ENCODE measurements at places on chromosomes 3 and 15.

DNA sequence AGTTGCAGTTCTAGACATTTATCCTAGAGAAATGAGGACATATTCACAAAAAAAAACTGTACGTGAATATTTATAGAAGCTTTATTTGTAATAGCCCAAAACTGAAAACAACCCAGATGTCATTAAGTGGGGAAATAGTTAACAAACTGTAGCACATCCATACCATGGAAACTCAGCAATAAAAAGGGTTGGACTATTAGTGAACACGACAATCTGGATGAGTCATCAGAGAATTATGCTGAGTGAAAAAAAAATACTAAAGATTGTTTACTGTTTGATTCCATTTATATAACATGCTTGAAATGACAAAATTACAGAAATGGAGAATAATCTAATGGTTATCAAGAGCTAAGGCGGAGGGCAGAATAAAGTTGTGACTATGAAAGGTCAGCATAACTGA lies 59.5 kb downstream of the CPA3 start:
- DNase-seq, result no peak

- DNase-seq, result no peak
Observed at GRCh38 chr15:60804551-60804950, 325.6 kb upstream of the ICE2 start.

- DNase-seq, result no peak
Observed at GRCh38 chr3:55675478-55675877, 188.4 kb upstream of the WNT5A start.

DNA sequence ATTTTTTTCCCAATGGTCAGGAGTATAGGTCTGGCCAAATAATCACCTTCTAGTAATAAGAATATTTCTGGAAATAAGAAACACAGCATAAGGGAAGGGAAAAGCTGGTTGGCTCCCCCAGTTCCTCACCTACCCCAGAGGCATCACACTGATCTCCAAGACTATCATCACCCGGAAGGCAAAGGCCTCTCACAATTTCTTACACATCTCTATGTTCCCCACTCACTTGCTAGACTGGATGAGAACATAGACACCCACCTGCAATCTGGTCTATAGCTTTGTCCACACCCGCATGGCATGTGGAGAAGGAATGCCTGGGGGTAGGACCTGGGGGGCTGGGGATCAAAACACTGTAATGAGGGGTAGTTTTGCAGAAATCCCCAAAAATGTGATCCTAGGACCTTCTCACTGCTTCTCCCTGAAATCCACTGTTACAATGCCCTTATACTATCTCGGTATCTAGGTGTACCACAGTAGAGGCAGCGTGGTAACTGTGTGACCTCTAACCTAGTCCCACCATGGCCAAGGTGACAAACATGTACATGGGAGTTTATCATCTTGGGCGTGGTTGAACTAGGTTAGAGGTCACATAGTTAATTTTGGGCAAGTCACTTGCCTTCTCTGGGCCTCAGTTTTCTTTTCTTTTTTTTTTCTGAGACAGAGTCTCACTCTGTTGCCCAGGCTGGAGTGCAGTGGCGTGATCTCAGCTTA lies 29.5 kb upstream of the NRROS start:
- DNase-seq, result peak; percentile 60

- no peak for DNase-seq
Observed at GRCh38 chr15:41437448-41437847, 20.6 kb downstream of the RTF1 start.

DNA sequence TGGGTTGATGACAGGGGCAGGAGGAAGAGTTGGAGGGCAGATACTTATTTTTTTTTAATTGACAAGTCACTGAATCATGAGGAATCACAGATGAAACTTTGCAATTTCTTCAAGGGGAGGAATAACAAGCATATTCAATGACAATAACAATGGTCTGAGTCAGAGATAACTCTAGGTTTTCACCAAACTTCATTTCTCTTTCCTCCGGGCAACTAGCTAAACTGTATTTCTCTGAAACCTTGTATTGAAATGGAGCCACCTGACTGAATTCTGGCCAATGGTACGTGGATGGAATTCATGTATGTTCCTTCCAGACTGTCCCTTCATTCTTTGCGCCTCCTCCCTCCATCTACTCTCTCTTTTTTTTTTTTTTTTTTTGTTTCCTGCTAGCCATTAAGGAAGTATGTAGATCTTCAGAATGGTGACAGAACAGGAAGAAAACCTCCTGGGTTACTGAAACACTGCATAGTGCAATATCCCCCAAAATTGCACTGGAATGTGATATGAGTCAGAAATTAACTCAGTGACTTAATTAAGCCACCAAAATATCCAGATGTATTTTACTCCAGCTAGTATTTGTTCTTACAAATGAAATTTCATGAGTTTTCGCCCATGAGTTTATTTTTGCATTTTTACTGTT lies 495.4 kb downstream of the OTOL1 start:
- no peak for DNase-seq

DNA sequence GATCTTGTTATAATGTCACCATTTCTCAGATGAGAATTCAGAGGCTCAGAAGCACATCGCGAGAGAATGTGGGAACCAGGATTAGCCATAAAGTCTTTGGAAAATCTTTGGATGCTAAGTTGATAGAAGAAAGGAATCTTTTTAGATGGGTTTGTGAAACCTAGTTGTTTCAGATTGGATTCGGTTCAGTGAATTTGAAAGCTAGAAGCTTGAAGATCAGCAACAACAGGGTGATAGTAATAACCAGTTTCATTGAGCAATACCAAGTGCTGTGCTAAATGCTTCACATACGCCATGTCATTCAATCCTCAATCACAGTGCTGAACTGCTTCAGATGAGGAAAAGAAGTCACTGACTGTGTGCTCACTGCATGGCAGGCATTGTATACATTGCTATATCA lies 47.4 kb upstream of the MITF start:
- DNase-seq, result no peak

DNA sequence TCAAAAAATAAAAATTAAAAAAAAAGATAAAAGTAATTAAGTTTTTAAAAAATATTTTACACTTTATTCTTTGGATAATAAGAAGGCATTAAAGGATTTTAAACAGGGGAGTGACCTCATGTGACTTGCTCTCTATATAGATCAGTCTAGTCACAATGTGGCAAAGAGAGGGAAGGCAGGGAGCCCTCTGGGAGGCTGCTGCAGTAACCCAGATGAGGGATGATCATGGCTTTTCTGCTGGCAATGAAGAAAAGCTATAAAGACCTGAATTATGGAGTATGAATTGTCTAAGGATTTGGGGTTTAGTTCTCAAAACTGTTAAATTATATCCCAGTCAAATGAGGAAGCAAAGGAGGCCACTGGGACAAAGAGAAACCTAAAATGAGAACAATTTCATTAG lies 58.1 kb downstream of the SUMF1 start:
- DNase-seq, result no peak

DNA sequence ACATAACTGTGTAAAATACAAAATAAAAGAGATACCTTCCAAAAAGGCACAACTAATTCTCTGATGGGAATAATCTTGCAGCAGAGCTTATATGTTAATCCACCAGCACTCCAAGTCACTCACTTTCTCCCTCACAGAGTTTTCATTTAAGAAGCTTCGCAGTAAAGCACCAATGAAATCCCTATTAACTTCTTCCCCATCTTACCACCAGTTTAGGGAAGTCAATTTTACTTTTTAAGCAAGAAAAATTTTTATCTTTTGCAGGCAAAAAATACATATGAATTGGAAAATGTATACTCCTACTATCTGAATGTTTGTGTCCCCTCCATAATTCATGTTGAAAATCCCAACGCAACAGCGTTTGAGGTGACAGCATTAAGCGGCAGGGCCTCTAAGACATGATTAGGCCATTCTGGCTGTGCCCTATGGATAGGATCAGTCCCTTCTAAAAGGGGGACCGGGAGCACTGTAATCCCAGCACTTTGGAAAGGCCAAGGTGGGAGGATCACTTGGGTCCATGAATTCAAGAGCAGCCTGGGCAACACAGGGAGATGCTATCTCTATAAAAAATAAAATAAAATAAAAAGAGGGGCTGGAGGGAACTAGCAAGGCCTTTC lies 435.8 kb downstream of the SHQ1 start:
- no peak for DNase-seq

DNA sequence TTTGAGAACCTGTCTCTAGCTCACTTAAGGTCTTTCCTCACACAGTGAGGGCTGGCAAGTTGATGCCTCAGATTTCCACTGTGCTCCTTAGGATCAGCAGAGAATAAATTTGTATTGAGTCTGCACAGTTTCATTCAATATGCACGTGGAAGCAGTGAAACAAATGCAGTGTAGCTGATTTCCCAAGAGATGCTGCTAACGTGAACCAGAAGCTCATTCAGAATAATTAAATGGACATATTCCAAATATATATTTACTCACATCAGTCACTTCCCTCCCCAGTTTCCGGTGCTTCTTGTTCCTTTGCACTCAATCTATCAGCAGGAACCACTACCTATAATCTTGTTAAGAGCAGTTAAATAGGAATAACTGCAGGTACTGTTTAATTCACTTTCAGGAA lies 86.1 kb downstream of the UNC13C start:
- DNase-seq, result no peak

DNA sequence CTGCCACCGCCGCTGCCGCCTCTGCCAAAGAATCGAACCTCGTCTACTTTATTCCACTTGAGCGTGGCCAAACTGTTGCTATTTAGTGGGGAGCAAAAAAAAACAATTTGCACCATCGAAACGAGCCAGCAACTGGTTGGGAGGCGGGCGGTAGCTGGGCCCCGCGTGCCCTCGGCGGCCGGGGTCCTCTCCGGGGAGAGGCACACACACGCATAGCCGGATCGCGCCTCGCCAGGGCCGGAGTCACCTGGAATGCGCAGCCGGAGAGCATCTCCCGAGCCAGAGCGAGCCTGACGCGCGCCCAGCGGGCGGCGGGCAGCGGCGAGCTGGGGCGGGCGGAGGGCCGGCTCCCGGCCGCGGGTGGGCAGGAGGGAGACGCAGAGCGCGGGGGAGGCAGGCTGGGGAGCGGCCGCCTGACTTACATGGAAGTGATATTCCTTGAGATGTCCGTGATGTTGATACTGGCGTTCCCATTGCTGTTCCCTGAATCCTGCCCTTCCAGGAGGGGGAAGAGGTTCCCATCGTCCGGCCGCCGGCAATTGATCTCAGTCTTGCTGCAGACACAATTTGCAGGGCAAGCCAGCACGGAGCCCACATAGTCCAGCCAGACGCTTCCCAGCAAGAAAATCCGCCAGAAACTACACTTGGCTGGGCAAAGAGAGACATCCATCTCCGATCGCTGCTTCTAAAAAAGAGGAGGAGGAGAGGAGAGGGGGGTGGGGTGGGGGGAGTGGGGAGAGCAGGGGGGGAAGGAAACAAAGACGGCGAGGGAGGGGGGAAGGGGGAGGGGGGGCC lies 858 bp downstream of the NTRK3 start:
- DNase-seq, result no peak

- DNase-seq, result no peak
Observed at GRCh38 chr3:100033184-100033583, 81.1 kb downstream of the FILIP1L start.

DNA sequence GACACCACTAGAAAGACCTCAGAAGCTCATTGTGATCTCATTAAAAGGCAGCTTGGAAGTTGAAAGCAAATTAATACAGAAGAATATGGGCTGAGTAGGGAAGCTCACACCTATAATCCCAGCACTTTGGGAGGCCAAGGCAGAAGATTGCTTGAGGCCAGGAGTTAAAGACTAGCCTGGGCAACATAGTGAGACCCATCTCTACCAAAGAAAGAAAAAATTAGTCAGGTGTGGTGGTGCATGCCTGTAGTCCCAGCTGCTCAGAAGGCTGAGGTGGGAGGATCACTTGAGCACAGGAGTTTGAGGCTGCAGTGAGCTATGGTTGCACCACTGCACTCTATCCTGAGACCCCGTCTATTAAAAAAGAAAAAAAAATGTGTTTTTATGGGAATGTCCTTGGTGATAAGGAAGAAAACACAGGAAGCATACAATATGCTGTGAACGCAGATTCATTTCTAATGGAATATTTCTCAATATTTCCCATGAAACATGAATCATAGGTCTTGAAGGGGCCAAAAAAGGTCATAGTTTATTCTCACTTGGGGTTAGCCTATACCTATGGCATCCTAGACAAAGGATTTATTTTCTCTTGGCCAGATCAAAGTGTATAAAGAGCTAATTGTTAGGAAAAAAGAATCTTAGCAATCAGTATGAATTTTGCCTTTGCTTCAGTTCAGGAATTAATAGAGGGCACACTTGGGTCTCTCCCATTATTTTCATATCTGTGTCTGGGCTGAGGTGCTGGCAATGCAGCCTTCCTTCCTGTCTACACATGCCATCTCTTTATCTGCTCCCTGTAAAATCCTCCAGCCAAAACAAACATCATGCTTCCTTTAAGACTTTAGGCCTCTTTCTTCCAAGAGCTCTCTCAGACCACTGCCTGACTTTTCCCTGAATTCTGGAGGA lies 98.2 kb downstream of the FNDC3B start:
- no peak for DNase-seq

- no peak for DNase-seq
Observed at GRCh38 chr3:77319711-77320110, 279.8 kb downstream of the ROBO2 start.

GRCh38 chr15:73888224-73889041 lies 15.1 kb downstream of the TBC1D21 start:
- DNase-seq, result no peak

DNA sequence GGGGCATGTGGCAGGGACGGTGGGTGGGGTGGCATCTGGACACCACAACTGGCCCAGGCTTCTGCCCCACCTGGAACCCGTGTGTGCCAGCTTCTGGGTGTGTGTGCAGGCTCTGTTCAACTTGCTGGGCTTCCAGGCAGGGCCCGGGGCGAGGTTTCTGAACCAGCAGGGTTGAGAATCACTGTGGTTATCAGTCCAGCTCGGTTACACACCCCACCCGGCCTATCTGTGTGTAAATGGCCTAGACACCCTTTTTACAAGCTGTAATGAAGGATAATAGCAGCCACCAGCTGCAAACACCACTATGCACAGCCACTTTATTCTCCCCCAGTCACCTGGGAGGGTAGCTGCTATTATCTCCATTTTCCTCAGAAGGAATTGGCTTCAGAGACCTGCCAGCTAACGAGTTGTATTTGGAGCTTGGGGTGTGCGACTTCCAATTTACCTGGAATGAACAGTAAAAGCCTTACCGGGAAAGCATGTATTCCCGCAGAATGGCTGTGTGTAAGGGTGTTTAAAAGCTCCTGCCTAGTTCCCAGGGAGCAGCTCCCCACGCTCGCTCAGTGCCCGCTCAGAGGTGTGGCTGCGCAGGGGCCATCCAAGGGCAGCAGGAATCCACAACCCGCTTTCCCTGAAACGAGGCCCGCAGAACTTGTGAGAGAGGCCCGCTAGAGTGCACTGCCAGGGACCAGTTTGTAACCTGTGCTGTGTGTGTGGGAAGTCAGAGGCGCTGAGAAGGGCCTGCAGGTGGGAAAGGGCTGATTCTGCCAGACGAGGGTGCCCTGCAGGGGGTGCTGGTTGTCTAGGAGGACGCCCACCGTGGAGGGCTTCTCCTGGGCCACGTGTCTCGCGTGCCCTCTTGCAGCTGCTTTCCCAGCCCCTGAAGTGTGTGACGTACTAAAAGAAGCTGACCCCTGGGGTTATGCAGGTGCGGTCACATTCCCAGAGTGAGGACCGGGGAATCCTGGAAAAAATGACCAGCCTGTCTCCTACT lies 83.5 kb downstream of the C3orf70 start:
- DNase-seq, result no peak

- DNase-seq, result no peak
Observed at GRCh38 chr15:70833861-70834765, 19.8 kb downstream of the LARP6 start.

GRCh38 chr3:185939721-185940120 lies 1.9 kb upstream of the TRA2B start:
- DNase-seq, result no peak

- peak; percentile 87 for DNase-seq
Observed at GRCh38 chr3:10008588-10009344, 17.5 kb upstream of the FANCD2 start.

GRCh38 chr3:194689493-194689944 lies 3.8 kb downstream of the FAM43A start:
- no peak for DNase-seq

Data from activated CD8-positive, alpha-beta memory T cell treated with anti-CD3 and anti-CD28 coated beads for 24 hours (primary cell).